ENCODE measurements at places on chromosomes 16 and 17.

DNA sequence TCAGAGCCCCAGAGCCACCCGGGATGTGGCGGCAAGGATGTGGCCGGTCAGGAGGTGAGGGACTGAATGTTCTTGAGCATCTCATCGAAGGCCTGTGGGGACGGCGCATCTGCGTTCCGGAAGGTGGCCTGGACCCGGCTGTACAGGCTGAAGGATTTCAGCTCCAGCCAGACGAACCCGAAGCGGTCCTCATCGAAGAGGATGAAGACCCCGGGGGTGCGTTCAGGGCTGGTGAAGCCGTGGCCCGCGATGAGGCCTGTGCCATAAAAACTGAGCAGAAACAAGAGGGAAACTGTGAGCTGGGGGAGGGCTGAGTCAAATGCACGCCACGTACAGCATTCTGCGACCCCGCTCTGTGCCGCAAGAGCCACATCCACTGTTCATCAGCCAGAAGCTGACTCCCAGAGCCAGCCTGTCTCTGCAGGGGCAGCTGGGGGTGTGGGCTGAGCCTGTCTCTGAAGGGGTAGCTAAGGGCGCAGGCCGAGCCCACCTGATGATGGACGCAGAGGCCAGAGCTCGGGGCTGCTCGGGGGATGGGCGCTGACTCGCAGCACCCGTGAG lies 14.1 kb upstream of the C16orf95 start:
- no peak for DNase-seq

DNA sequence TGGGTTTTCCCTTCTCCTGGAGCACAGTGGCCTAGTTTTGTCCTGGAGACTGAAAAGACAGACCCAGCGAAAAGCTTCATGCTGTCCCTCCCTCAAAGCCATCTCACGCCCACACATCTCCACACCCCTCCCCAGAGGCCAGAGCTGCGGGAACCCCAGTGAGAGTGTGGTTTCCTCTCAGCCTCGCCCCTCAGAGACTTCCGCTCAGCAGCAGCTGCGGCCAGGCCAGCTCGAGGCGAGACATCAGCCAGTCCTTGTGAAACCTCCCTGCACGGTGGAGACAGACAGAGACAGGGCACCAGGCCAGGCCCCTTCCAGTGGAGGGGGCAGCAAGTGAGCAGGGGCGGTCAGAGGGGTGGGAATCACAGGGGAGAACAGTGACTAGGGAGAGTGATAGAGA lies 77.0 kb upstream of the TNRC6C start:
- DNase-seq: peak; percentile 55

DNA sequence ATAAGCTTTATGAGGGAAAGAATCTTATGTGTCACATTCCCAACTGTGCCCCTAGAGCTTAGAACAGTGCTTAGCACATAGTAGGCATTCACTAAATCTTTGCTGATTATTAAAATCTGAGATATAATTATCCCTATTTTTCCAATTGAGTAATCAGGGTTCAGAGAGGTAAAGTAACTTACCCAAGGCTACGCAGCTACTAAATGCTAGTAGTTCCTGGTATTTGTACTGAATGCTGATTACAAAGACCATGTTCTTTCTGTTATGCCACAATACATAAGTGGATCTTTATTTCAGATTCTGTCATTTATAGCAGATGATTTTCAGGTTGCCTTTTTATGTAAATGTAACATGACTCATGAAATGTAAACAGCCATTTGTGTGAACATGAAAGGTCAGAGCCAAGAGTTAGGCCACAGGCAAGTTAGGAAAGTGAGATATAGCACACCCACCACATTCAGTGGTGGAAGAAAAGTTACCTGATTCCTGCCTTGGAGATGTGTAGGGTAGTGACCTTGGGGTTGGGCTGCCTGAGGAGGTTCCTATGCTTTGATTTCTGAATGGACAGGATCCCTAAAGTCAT lies 77.2 kb downstream of the FTO start:
- DNase-seq: no peak

- DNase-seq: no peak
Observed at GRCh38 chr17:56831369-56832095, 2.2 kb downstream of the C17orf67 start.

- DNase-seq: no peak
Observed at GRCh38 chr16:9330095-9330494, 238.7 kb downstream of the HAPSTR1 start.

DNA sequence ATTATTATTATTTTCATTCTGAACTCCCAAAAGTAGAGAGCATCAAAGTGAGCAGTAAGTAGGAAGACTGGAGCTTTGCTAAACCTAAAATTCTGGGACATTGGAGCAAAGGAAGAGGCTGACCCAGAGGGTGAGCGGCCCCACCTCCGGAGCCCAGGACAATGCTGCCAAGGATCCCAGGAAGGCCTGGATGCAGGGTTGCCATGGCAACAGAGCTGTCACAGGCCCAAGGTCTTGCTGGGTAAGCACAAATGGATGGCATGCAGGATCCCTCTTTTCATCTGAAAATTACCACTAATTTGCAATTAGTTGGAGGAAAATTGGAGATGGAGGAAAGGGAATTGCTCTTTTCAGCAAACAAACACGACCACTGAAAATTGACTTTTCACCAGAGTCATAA lies 457.9 kb upstream of the CDH5 start:
- DNase-seq: no peak

GRCh38 chr17:43857957-43858600 lies 11.1 kb downstream of the CD300LG start:
- DNase-seq: no peak

DNA sequence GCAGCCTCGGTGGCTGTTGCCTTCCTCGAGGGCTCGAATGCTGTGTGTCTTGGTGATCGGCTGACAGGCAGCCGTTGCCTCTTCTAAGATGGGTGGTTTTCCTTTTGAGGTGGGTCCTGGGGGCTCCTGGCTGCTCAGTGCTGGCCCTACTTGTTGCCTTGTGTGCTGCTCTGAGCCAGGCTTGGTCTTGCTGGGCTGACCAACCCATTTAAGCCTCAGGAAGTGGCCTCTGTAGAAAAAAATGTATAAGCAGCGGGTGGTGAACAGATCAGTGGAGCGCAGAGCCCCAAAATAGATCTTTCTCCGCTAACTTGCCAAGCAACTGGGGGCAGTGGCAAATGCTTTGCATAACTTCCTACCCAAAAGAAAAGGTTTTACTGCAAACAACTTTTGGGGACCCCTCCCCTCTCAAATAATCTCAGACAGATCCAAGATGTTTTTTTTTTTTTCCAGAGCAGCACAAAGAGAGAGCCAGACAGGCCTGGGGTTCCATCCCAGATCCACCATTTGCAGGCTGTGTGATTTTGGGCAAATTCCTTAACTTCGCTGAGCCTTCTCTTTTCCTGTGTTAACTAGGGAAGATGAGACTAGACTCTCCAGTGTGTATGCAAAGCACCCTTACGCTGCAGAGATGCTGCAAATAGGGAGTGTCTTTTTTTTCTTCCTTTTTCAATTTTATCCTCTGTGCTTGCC lies 42.5 kb downstream of the PLCG2 start:
- no peak for DNase-seq

GRCh38 chr17:58666858-58667267 lies 25.0 kb downstream of the TEX14 start:
- DNase-seq: peak; percentile 25

GRCh38 chr16:35574454-35575431 lies 2115.3 kb downstream of the TP53TG3F start:
- DNase-seq: no peak

GRCh38 chr16:85917959-85918358 lies 19.0 kb downstream of the IRF8 start:
- DNase-seq: no peak

DNA sequence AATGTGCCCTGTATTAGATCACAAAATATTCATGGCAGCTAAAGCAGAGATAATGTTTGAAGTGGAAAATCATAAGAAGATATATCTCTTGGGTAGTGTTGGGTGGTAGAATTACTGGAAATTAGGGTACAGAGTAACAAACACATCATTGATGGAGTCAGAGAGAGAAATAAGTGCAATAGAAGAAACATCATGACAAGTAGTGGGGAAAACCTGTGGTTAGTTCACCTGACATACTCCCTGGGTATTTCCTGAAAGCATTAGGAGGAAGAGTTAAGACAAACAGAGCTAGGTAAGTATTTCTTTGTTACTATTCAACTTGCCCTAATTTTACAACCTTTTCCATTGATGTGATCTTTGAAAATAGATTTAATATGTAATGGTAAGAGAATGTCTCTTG lies 691.9 kb upstream of the SOX9 start:
- no peak for DNase-seq

DNA sequence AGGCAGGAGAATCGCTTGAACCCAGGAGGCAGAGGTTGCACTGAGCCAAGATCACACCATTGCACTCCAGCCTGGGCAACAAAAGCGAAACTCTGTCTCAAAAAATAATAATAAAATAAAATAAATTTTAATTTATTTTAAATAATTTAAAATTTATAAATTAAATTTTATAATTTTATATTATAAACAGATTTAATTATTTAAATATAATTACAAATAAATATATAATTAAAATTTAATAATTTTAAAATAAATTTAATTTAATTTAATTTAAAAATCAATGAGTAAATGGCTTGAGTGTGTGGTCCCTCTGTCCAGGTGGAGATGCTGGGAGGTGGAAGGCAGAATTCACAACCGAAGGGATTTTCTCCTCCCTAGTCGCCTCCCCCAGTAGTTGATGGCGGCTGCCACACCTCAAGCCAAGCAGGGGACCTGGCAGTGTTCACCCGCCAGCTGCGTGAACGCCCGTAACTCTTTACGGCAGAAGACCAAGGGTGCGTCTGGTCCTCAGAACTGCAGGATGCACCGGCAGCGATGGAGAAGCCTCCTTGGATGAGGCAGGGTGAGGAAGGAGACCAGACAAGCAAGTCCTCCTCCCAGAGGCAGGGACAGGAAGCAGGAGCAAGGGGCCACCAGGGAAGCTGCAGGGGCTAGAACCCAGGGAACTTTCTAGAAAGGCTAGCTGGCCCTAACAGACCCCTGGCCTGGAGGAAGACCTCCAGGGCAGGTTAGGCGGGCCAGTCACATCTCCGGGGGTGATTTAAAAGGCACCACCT lies 22.9 kb upstream of the KRT17 start:
- DNase-seq: no peak

DNA sequence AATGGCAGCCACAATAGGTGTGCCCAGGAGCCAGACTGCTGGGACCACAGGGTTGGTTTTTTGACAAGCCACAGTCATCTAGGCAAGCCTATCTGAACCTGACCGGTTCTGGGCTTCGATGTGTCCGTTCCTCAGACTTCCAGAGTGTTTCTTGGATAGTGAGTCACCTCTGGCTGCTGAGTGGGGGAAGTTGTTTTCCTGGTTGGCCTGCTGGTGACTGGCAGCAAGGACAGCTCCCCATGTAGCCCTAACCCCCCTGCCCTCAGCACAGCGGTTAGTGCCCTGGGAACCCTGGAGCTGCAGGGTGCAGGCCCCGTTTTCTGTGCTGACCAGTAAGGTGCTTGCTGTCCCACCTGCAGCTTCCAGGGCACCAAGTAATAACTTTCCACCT lies 65.5 kb downstream of the PLD6 start:
- peak; percentile 83 for DNase-seq

GRCh38 chr17:41810659-41811548 lies 845 bp downstream of the P3H4 start:
- no peak for DNase-seq

DNA sequence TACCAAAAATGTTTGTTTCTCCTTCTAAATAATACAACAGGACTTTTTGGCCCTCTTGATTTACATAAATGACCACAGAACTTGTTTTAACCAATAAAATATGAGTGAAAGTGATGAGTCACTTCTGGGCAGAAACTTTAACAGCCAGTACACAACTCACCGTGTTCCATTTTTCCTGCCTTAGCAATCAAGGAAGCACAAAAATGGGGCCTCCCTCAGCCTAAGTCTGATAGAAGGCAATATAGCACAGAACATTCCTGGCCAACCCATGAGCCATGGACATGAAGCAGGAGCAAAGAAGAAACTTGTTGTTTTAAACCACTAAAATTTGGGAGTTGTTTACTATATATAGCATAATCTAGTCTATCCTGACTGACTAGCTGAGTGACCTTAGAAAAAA lies 61.1 kb upstream of the MTMR4 start:
- peak; percentile 43 for DNase-seq

DNA sequence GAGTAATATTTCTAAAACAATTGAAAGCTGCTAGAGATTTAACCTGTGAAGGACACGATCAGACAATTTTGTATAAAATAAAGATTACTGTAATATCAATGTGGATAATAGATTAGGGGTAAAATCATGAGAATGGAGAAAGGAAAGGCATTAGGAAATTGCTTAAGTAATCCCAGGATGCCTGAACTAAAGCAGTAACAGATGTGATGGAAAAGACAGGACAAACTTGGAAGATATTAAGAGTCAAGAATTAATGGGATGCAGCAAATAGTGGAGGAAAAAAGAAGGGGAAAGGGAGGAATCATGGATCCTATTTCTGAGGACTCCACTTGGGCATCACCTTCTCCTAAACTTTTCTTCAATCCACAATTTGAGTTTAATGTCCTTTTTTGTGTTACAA lies 437.1 kb upstream of the PMFBP1 start:
- DNase-seq: no peak

DNA sequence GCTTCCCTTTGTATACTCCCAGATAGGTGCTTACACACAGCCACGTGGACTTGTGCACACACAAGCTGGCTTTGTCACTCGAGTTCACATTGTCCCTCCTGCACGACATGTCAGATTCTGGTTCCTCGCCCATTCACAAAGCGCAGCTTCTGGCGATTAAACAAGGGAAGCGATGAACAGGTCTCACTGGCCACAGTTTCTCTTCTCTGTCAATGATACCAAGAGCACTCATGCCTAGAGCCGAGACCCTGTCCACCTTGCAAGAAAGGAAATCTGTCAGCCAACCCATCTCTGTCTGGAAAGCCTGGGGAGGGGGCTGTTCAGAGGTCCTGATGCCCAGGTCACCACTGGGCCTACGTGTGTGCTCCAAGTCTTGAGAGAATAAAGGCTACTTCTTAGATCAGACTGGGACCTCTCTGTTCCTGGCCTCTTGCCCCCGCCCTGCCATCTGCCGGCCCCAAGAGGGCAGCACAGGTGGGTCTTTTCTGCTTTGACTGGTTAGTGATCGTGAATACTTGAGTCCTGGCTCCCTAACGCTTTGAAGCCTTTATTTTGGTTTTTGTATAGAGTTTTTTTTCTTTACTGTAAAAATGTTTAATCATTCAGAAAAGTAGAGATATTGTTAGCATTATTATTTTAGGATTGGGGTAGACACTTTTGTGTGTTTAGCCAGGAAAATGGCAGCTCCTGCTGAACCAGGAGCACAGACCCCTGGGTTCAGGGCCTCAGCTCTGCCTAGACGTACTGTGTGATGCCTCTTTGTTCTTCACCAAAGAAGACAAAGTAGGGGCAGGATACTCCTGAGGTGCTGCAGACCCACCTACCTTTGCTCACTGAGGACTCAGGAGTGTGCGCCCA lies 104.7 kb downstream of the MRM1 start:
- peak; percentile 40 for DNase-seq

- DNase-seq: no peak
Observed at GRCh38 chr17:799261-799660, 17.1 kb downstream of the MRM3 start.

All from AG08396 (cell line).